Head of caudate nucleus (tissue), 42 donors: ENCODE measurements at places on chromosomes 6 and 20.

GRCh38 chr6:53737746-53738145 lies 57.1 kb upstream of the LRRC1 start:
- DNase-seq, result no peak

- no peak for DNase-seq
Observed at GRCh38 chr6:44129841-44130322, 2.5 kb downstream of the TMEM63B start.

GRCh38 chr6:127069659-127070279 lies 48.7 kb upstream of the RSPO3 start:
- no peak for DNase-seq

DNA sequence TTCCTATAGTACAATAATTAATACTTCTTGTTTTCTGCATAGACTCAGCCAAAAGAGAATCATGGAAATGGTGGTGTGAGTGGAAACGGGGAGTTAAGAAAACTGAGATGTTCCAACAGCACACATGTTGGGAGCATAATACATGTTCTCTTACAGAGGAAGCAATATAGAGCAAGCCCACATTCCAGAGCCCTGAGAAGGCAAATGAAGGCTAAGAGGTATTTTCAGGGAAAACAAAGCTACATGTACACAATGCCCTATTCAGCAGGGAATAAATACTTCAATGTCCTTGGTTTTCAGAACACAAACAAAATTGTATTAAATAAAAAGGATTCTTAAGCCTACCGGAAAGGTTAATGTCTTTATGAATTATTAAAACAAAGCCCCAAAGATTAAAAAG lies 35.1 kb upstream of the SMIM8 start:
- no peak for DNase-seq
